ENCODE measurements at places on chromosomes 3 and 15.

DNA sequence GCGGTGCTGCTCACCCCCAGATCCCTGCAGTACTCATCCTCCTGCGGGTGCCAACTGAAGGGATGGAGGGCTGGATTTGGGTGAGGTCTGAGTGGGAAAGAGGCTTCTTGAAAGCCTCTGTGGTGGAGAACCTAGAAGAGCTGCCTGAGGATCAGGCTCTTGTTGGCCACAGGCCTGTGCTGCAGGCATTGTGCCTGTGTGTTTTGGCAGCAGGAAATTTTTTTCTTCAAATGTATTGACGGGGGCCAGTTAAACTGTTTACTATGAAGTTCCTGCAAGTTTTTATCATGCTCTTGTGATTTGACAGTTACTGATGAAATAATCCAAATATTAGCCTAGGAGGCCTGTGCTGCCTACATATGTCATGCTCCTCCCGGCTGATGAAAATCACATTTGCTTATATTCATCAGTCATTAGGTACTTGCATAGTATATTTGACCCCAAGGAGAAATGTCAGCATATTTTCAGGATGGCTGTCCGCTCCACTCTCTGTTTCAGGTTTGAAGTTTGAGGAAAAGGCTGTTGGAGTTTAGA is 103.1 kb downstream of the THSD4 start:
- H3K4me3 ChIP-seq: no peak overlapping the region
- H3K27me3 ChIP-seq: peaks cover 29% of the 10 kb centered on the region
- no peak for DNase-seq
- no peak overlapping the region for H3K27ac ChIP-seq
- no peaks in the 10 kb centered on the region for H3K4me1 ChIP-seq

GRCh38 chr3:47949979-47950378 is 66.2 kb downstream of the MAP4 start:
- H3K36me3 ChIP-seq: no peaks in the 10 kb centered on the region
- DNase-seq: no peak
- H3K4me3 ChIP-seq: no peak overlapping the region
- H3K27me3 ChIP-seq: no peaks in the 10 kb centered on the region
- no peak overlapping the region for H3K27ac ChIP-seq

DNA sequence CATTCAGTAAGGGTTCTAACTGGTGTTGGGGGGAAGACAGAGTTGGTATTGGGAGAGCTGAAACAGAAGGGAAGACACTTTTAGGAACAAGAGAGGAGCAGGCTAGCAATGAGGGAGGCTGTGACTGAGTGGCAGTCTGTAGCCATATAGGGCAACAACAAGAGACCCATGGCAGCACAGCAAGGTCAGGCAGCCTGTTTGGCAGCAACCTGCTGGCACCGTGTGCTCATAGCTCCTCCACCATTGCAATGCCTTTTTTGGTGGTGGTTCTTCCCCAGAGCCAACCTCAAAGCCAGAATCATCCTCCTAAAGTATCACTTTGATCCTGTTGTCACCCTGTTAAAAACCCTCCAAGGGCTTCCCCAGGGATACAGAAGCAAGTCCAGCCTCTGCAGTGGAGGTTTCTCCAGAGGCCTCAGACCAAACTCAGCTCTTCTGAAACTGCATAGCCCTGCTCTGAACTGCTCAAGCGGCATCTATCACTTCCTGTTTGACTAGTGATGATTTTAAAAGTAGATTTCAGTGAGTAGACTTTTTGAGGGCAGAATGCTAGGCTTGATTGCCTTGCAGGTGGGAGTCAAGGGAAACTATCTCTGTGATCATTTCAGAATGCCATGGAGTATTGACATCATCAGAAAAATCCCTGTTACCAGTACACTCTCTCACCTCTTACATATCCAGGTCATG is 176.9 kb downstream of the STAC start:
- DNase-seq: no peak
- H3K36me3 ChIP-seq: no peaks in the 10 kb centered on the region
- no peak overlapping the region for H3K4me3 ChIP-seq
- H3K4me1 ChIP-seq: no peaks in the 10 kb centered on the region
- H3K27ac ChIP-seq: no peak overlapping the region
- H3K27me3 ChIP-seq: peaks cover 6% of the 10 kb centered on the region

DNA sequence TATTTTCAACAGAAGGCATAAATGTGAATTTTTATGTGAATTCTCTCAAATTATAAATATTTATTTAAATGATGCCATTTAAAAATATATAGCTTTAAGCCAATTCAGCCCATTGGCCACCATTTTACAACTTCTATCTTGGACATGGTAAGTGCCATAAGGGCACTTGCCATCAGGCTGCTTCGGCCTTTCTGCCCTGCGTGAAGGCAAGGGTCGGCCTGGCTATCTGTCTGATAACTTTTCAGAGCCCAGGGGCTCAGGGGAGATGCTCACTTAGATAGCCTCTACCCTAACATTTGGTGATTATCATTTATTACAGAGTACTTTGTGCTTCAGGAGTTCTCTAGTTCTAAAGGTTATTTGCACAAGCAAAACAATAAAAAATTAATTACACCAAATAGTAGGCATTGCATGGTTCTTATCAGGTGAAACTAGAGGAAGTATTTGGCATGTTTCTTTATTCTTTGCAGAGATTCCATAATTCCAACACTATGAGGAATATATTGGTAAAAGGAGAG is 62.4 kb upstream of the MBNL1 start:
- H3K27ac ChIP-seq: peak overlapping the region; percentile 99
- H3K4me3 ChIP-seq: no peak overlapping the region
- H3K36me3 ChIP-seq: peaks cover 17% of the 10 kb centered on the region
- DNase-seq: no peak

All from activated naive CD4-positive, alpha-beta T cell treated with anti-CD3 and anti-CD28 coated beads for 36 hours (primary cell).